ENCODE measurements at places on chromosomes 12 and 14.

- DNase-seq: no peak
Observed at GRCh38 chr12:40327535-40327934, 102.7 kb downstream of the LRRK2 start.

- no peak for DNase-seq
Observed at GRCh38 chr12:4775936-4776335, 55.7 kb downstream of the GALNT8 start.

GRCh38 chr12:9872162-9872561 lies 3.0 kb upstream of the CLEC2B start:
- no peak for DNase-seq

- peak; percentile 41 for DNase-seq
Observed at GRCh38 chr12:29104516-29104915, 44.6 kb upstream of the FAR2 start.

DNA sequence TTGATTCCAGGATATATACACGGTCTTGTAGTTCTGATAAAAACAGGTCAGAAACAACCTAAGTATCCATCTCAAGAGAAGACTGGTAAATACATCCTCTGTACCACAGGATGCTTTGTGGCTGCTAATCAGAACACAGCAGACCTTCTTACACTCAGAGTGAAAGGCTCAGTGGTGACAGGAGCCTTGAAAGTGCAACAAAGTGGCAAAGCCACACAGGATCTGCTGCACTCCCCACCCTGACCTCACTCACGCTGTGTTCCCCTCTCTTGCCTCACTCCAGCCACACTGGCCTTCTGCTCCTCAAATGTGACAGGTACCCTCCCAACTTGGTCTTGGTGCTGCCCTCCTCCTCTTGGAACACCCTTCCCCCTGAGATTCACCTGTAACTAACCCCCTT lies 98.1 kb upstream of the GRIP1 start:
- no peak for DNase-seq

DNA sequence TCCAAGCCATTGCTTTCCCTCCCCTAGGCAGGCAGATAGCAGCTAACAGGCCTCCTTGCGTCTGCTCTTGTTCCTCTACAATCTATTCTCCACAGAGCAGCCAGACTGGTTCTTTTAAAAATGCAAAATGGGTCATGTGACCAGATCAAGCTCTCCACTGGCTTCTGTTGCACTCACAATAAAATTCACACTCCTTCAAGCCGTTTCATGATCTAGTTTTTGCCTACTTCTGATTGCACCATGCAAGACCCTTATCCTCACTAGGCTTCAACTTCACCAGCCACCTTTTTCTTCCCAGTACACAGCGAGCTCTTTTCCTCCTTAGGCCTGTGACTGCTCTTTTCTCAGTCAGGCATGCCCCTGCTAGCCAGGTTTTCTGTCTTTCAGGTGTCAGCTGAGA lies 6.1 kb upstream of the KRAS start:
- no peak for DNase-seq

- no peak for DNase-seq
Observed at GRCh38 chr14:100193417-100194357, 34.2 kb upstream of the DEGS2 start.

DNA sequence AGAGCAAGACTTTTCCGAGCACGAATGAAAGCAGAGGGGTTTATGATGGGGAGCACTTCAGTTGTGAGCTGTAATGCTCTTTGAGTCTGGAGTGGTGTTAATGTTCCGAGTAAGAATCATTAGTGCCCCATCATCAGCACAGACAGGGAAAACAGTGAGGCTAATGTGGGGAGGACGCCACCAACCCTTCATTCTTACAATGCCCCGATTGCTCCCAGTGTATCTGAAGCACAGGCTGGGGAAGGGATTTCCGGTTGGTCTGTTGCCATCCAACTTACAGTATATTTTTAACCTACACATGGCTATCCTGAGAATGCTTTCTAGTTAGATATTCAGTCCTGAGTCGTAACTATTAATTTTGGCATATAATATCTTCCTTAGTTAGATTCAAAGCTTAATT lies 141.6 kb downstream of the APAF1 start:
- no peak for DNase-seq

GRCh38 chr12:6432991-6433390 lies 11.8 kb upstream of the CD27 start:
- no peak for DNase-seq

DNA sequence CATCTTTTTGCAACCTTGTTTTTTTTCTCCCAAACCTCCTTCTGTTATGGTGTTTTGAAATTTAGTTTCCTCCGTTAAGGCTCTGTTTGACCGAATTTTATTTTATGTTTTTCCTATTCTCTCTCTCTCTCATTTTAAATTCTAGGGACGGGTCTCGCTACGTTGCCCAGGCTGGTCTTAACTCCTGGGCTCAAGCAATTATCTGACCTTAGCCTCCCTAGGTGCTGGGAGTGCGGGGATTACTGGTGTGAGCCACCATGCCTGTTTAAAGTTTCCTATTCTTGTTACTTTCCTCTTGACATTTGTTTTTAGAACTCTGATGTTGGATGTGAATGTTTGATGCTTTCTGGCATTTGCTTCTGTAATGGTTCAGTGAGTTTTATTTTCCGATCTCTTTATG lies 1.0 kb downstream of the ZC3H14 start:
- DNase-seq: no peak

- no peak for DNase-seq
Observed at GRCh38 chr14:29918981-29919380, 8.7 kb downstream of the PRKD1 start.
